IPS DF 6.9 (cell line): ENCODE measurements at places on chromosomes 2 and 18.

DNA sequence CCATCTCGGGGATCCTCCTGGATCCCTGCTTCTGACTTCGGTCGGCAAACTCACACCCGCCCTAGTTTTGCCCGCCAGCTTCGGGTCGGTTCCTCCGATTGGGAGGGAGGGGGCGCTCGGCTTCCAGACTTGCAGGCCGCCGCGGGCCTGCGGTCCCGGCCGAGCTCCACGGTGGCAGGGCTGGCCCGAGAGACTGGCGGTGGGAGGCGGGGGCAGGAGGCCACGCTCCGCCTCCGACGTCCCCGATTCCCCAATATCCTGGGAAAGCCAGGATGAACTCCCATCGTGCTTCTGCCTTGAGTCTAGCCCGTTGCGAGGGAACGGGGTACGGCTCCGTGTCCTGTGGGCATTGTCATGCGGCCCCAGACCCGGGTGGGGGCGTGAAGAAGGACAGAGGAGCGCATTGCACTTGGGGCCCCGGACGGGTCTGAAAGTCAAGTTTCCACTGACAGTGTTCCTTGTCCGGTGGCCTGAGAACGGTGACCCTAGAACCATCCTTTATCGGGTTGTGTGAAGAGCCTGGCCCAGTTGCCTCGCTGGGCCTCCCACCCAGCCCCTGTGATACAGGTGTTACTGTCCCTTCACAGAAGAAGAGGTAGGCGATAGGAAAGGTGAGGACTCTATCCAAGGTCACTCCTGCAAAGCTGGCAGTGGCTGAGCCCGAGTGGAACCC lies 2.4 kb upstream of the INHBB start:
- DNase-seq, result peak; percentile 55

DNA sequence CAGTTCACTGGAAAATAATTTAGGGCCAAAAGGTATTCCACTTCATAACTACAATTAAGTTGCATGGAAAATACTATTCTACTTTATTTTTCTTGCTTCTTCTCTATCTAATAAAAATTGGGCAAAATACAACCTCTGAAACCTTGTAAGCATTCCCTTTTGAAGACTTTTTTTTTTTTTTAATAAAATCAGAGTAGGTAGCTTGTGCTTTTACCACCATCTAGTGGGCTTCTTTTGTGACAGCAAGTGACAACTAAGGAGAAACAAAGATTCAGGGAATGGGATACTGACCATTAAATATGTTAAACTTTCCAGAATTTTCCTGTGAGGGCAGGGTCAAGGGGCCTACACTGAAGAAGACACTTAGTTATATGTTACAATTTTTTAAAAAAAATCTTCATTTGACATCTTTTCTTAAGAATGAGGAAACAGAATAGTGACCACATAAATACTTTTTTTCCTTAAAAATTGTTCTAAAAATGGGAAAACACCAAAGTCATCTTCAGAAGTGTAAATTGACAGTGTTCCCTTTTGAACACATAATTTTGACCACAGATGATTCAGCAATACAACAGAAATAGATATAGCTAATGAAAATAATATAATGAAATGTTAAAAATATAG lies 1183.2 kb upstream of the ACVR2A start:
- DNase-seq, result peak; percentile 29

DNA sequence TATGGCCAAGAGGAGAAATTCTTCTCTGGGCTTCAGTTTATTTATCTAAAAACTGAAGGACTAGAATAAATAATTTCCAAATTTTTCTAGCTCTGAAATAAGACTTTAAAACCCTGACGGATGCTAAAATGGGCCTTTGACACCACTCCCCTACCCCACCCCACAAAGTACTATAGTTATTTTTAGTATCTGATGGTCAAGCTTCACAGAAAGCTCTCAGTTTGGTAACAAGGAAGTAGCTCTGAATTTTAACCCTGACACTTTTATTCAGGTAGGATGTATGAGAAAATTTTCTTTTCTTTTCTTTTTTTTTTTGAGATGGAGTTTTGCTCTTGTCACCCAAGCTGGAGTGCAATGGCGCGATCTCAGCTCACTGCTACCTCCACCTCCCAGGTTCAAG lies 2.4 kb downstream of the RBKS start:
- no peak for DNase-seq

DNA sequence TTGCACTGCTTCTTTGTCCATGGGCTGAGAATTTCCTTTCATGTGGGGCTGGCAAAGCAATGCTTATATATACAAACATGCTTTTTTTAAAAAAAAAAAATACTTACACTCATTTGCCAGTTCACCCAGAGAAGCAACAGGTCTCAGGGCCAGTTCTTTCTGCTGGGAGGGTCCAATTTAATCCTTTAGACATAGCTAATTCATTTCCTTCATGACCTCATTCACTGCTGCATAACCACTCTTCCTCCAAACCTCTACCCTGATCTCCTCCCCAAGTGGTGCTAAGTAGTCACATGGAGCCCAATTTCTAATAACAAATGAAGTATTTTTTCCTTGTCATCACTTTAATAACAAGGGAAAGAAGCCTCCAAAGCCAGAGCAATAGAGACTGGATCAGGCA lies 17.1 kb upstream of the TMEM178A start:
- DNase-seq, result no peak

DNA sequence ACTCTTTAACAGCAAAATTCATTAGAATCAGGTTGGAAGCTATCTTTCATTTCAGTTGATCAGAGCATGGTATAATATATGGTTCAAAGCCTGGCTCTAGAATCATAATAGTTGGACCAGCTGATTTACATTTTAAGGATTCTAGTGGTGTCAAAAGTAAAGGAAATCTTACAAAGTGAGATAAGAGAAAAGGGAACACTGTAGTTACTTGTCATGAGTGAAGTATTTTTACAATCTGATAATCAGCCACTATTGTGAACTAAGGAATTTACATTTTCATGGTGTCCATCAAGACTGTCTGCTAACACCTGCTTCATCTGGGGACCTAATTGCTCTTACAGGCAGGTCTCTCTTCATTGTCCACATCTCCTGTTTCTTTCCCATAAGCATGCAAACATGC lies 161.1 kb downstream of the SLC39A10 start:
- no peak for DNase-seq

- DNase-seq, result no peak
Observed at GRCh38 chr18:27377251-27377650, 192.1 kb upstream of the CHST9 start.

DNA sequence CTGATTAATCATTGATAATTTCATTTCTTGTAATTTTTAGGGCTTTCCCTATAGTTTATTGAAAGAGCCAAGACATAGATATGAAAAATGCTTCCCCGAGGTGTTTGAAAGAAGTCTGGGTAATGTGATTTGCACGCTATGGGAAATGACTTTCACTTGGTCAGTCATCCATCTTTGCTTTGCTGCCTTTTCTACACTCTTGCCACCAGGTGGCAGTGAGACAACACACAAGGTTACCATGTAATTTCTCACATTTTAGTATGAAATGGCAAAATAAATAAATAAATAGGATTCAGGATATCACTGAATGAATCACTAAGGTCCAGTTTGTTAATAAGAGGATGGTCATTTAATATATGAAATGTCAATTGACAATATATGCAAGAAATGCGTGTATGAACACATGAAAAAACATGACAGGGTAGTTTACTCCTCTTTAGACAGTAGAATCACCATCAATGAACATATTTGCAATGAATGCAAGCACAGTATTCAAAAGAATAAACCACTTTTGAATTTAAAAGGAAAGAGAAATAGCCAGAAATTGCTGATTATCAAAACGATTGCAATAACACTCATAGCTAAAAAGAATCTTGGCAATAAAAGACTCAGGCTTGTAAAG lies 52.2 kb upstream of the KCNH7 start:
- peak; percentile 11 for DNase-seq

- no peak for DNase-seq
Observed at GRCh38 chr18:70506511-70506910, 217.7 kb downstream of the SOCS6 start.

DNA sequence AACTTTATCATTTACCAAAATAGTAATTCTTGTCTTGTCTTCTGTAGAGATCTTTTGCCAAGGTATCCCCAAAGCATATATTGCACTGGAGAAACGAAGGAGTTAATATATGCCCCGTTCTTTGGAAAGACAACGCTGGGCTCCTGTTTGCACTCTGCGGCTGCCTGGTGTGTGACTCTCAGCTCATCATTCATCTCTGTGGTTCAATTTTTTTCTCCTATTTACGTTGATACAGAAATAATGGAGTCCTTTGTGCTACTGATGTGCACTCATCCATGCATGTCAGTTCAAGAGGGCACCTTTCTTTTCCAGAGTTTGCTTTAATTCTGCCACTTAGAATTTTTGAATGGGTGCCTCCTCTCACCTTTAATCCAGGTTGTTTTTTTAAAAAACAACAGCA lies 655.5 kb downstream of the DCDC2C start:
- no peak for DNase-seq

DNA sequence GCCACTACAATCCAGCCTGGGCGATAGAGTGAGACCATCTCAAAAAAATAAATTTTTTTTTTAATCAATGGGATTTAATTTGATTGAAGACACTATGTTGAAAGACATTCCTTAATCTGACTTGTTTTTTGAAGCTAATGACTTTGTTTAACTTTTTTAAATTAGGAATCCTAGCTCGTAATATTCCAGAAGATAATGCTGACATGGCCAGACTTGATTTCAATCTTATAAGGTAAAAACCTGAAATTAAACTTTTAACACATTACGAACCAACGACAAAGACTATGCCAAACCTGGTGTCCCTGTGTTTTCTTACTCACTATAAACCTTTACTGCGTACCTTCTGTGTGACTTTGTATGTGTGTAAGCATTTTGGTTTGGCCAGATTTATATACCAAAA lies 7.6 kb downstream of the ATIC start:
- DNase-seq, result no peak

DNA sequence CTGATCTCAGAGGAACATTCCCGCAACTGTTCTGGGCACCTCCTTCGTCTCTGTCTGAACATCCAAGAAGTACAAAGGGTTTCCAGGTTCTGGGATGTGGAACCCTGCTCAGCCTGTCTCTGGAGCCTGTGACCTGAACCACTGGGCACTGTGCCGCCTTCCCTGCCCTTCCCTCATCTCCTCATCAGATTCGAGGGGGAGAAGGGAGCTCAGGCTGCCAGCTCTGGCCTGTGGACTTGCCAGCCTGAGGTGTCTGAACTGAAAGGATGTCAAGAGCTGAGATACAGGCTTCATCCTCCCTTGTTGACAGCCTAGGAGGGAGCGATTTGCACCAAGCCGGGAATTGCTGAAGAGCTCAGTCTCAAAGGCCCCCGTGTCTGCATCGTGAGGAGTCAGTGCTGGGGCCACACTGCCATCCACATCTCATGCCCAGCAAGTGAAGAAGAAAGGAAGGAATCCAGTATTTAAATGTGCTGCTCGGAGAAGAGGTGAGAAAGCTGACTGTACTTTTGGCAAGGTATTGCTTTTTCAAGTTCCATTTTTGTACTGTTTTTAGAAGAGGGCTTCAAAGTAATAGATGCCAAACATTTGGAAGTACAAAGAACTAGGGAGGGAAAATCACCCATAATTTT lies 12.6 kb downstream of the NEU2 start:
- no peak for DNase-seq

GRCh38 chr2:24863641-24864040 lies 56.4 kb downstream of the ADCY3 start:
- DNase-seq, result no peak

- DNase-seq, result no peak
Observed at GRCh38 chr2:233447506-233448219, 93.4 kb downstream of the DGKD start.

GRCh38 chr2:200873560-200873959 lies 9.1 kb upstream of the CLK1 start:
- DNase-seq, result no peak

- DNase-seq, result no peak
Observed at GRCh38 chr2:109031476-109032228, 42.6 kb upstream of the EDAR start.

- DNase-seq, result no peak
Observed at GRCh38 chr18:74982946-74983635, 225.8 kb downstream of the PTGR3 start.

- no peak for DNase-seq
Observed at GRCh38 chr2:20216130-20217025, 8.6 kb downstream of the SDC1 start.

DNA sequence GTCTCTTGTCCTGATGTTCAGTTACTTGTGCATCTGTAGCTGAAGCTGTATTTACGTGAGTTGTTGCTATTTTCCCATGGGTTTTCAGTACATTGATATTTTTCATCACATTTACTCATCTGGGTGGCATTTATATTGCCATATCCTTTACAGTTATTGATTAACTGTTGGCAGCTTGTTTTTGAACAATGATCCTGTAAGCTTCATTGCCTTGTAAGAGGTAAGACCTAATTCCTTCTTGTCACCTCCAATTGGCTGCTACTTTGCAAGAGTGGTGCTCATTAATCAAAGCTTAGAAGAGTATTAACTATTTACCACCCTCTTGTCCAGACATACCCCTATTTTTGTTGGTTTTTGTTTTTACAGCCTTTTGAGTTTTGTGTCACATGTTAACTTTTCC lies 74.8 kb downstream of the COA5 start:
- DNase-seq, result no peak

DNA sequence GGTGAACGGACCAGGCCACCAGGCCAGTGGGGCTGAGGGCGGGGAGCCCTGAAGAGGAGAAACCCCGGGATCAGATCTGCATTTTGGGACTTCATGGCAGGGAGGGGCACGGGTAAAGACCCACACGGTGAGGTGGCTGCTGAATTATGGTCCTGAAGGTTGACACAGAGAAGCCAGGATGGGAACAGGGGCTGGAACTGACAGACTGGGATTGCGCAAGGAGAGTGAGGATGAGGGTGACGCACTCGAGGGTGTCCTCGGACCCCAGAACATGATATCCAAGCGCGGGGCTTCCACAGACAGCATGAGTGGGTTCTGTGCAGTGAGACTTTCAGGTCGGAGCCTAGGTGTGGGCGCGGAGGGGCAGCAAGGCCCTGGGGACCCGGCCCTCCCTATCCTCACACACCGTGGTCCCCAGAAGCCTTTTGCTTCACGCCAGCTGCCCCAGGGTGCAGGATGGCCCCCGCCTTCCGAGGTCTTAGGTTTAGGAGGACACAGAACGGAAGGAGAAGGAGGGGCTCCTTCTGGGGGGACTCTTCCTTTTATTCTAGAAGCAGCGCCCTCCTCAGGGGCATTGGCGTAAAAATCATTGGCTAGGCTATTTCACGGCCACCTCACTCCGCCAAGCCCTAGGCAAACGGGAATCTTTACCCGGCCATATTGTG lies 416.8 kb upstream of the HS6ST1 start:
- no peak for DNase-seq

- DNase-seq, result no peak
Observed at GRCh38 chr2:216991563-216991962, 131.7 kb upstream of the TNP1 start.

DNA sequence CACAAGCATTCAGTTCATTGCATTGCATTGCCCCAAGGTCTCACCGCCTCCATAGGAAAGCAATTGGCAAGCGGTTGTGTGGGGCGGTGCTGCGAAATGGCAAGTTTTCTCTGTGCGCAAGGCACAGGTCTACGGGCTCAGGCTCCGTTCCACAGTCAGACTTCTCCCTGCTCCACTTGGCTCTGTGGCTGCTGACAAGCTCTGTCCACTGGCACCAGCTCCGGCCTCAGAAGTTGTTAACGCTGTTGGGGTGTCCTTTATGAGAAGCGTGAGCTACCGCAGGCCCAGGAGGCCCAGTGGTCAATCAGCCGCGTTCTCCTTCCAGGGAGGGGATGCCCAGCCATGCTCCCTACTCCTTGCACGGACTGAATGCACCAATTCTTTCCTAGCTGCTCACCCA lies 87.0 kb upstream of the GATA6 start:
- DNase-seq, result no peak
